ENCODE measurements at places on chromosomes 3 and 15. TPM values are rescaled to one million over a fixed set of nuclear protein-coding genes. Genes with fewer than 3 reads are reported as not detected.

GHSR gene
- not detected for total RNA-seq

CHMP2B gene
- 44.2 TPM for total RNA-seq

PLSCR4 gene
- 46.9 TPM for total RNA-seq

GOLGA6B gene
- total RNA-seq: not detected

KNG1 gene
- not detected for total RNA-seq

CHRNA3 gene
- 109 TPM for total RNA-seq
